ENCODE measurements at places on chromosomes 7 and 10. TPM values are rescaled to one million over a fixed set of nuclear protein-coding genes. Genes with fewer than 3 reads are reported as not detected.

Gene PPP1R17
- total RNA-seq: not detected

Gene EXOC4
- total RNA-seq: 76.7 TPM

Gene PTPN20
- total RNA-seq: not detected

Gene ITPRIP
- total RNA-seq: 16.3 TPM

Gene VGF
- not detected for total RNA-seq

Gene ABCB1
- 5.3 TPM for total RNA-seq

Gene DDX56
- 56.1 TPM for total RNA-seq

Gene PRPF18
- 27.5 TPM for total RNA-seq

Gene OPN1SW
- not detected for total RNA-seq

Gene MYOZ1
- total RNA-seq: not detected

Gene WNT16
- total RNA-seq: 0.81 TPM

Gene TRIM73
- 0.36 TPM for total RNA-seq

DNA sequence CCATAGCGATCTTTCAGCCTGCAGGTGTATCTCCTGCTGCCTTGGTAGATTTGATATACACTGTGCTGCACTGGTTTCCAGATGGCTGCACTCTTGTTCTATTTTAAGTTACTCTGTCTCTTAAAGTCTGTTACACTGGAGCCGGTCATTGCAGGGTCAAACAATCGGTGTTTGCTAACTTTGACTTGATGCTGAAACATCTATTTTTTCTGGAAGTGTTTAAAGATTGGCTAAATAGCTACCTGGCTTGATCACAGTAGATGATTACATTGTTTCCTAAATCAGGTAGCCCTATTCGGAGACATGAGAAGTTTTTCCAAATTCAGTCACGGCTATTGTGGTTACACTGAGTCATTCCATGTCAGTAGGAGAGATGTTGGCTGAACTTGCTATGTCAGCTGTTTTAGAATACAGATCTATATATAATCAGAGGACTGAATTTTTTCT, 574.8 kb downstream of the ETV1 start:
- H3K36me3 ChIP-seq: no peaks in the 10 kb centered on the region
- H3K4me1 ChIP-seq: no peaks in the 10 kb centered on the region
- no peak for DNase-seq
- H3K4me3 ChIP-seq: no peak overlapping the region
- no peak overlapping the region for H3K27ac ChIP-seq

GRCh38 chr7:12314199-12314598, 89.5 kb downstream of the VWDE start:
- H3K4me1 ChIP-seq: no peaks in the 10 kb centered on the region
- no peak overlapping the region for H3K27ac ChIP-seq
- no peak for DNase-seq

GRCh38 chr10:32340596-32341180, 6.3 kb downstream of the EPC1 start:
- no peak overlapping the region for H3K4me3 ChIP-seq
- no peak for DNase-seq
- H3K27me3 ChIP-seq: no peaks in the 10 kb centered on the region
- H3K36me3 ChIP-seq: peaks cover 8% of the 10 kb centered on the region

GRCh38 chr7:144390481-144390880, 13.0 kb downstream of the NOBOX start:
- peak; percentile 72 for DNase-seq
- no peak overlapping the region for H3K4me3 ChIP-seq
- no peaks in the 10 kb centered on the region for H3K36me3 ChIP-seq
- no peak overlapping the region for H3K27ac ChIP-seq
- H3K4me1 ChIP-seq: peaks cover 17% of the 10 kb centered on the region
- H3K27me3 ChIP-seq: no peaks in the 10 kb centered on the region

DNA sequence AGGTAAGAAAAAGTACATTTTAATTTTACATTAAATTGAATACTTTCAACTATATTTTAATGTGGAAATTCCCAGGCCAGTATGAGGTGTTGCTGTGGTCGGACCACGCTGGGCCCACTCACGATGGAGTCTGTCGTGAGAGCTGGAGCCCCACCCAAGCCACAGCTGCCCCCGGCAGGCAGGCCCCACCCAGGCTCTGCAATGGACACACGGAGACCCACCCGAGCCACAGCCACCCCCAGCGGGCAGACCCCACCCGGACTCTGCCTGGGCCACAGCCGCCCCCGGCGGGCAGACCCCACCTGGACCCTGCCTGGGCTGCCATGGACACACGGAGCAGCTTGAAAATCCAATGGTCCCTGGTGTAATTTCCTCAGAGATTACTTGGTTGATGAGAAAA, 141.3 kb downstream of the PTPRN2 start:
- H3K27ac ChIP-seq: no peak overlapping the region
- no peaks in the 10 kb centered on the region for H3K36me3 ChIP-seq
- H3K27me3 ChIP-seq: no peaks in the 10 kb centered on the region
- H3K4me1 ChIP-seq: no peaks in the 10 kb centered on the region
- H3K4me3 ChIP-seq: no peak overlapping the region

DNA sequence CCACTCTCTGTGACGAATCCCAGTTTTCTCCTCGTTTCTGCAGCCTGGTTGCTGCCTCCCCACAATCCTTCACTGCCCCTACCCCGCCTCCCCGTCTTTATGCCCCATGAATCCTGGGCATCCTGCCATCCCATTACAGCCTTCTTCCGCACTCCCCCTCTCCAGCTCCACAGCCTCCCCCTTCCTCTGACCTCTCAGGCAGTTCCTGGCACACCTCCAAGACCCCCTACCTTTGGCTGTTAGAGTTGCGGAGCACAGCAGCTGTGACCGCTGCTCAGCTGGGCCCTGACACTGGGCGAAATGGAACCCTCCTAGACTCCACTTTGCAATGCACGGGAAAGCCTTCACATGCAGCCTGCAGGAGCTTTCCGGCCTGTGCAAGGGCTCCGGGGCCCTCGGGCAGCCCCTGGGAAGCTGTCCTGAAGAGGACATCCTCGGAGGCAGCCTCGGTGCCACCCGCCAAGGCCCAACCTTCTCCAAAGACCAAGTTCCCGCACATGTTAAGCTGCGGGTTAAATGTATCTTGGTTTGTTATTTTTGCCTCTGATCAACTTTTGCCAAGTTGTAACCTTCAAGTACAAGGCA, 400.7 kb upstream of the MKI67 start:
- no peaks in the 10 kb centered on the region for H3K4me1 ChIP-seq
- DNase-seq: no peak
- no peaks in the 10 kb centered on the region for H3K27me3 ChIP-seq

DNA sequence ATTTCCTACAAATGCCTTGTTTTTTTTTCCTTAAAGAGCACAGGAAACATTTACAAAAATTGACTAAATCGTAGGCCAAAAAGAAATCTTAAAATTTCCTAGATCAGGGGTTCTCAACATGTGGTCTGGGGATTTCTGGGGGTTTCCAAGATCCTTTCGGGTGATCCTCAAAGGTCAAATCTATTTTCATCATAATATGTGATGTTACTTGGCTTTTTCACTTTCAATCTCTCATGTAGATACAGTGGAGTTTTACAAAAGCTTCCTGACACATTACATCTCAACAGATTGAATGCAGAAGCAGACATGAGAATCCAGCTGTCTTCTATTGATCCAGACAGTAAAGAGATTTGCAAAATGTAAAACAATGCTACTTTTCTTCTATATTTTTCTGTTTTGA, 497.3 kb downstream of the INHBA start:
- no peak for DNase-seq
- H3K27ac ChIP-seq: no peak overlapping the region
- no peaks in the 10 kb centered on the region for H3K36me3 ChIP-seq
- no peaks in the 10 kb centered on the region for H3K4me1 ChIP-seq

DNA sequence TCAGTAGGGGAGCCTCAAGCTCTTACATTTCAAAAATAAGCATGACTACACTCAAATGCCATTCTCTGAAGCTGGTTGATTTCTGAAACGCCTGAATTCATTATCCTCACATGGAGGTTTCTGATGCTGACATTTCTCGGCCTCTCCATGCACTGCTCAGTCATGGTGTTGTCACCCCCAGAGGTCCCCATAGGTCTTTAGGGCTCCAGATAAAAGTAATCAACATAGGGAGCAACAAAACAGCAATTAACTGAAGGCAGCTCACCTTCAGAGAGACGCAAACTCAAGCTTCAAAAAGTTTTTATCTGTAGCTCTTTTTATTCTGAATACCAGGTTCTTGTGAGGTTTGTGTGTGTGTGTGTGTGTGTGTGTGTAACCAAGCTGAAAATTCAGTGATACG, 223.2 kb upstream of the LRRN3 start:
- no peaks in the 10 kb centered on the region for H3K36me3 ChIP-seq
- H3K4me3 ChIP-seq: no peak overlapping the region
- H3K27me3 ChIP-seq: no peaks in the 10 kb centered on the region

- no peak overlapping the region for H3K4me3 ChIP-seq
- H3K36me3 ChIP-seq: no peaks in the 10 kb centered on the region
- H3K27me3 ChIP-seq: no peaks in the 10 kb centered on the region
- no peaks in the 10 kb centered on the region for H3K4me1 ChIP-seq
Observed at GRCh38 chr7:112752576-112752975, 37.6 kb downstream of the TMEM168 start.

DNA sequence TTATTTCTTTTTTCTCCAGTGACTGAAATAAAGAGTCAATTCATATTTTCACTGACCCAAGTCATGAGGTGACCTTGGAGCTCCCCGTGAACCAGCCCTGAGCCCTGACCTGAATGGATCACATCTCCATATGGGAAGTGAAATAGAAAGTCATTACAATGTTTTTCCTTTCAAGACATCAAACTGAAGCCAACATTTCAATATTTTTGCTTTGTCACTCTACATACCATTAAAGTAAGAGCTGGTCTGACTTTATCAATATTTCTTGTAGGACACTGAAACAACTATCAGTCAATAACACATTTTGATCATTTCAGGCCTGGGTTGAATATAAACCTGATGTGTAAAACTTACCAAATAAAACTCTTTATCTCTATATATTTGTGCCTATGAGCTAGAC, 249.8 kb upstream of the PHF14 start:
- no peak overlapping the region for H3K4me3 ChIP-seq
- no peaks in the 10 kb centered on the region for H3K4me1 ChIP-seq
- H3K36me3 ChIP-seq: no peaks in the 10 kb centered on the region
- DNase-seq: no peak
- no peaks in the 10 kb centered on the region for H3K27me3 ChIP-seq
- H3K27ac ChIP-seq: no peak overlapping the region

- H3K27me3 ChIP-seq: no peaks in the 10 kb centered on the region
- no peak overlapping the region for H3K27ac ChIP-seq
- no peak for DNase-seq
Observed at GRCh38 chr10:123042708-123043408, 34.1 kb downstream of the ACADSB start.

- no peak overlapping the region for H3K27ac ChIP-seq
- H3K36me3 ChIP-seq: no peaks in the 10 kb centered on the region
- H3K4me3 ChIP-seq: no peak overlapping the region
Observed at GRCh38 chr7:21300692-21301091, 127.2 kb upstream of the SP4 start.

DNA sequence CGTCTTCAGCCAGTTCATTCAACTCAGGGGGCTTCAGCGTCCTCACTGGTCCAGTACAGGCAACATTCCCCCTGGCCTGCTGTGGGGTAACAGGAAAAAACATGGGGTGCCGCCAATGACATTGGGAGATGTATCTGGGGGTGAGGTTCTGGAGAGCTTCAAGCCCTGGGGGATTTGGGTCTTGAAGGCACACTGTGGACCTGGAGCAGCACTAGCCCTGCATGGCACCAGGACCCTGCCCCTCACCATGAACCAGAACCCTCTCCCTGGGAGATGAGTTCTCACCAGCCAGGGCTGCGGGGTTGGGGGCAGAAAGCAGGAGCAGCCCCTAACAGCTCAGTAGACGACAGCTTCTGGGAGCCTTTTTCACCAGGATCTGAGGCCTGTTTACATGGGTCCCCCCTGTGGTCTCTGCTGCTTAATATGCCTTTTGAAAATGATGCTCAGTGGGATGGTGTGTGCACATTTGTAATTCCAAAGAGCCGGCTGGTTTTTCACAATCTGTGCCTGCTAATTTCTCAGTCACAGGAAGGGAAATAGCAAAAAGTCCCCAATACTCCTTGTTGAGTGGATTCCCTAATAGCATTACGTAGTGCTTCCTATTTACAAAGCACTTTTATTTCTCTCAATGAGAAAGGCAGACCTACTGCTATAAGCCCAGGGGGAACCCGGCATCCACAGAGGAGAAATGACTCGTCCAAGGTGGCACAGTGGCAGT, 509.5 kb downstream of the RPS24 start:
- peak overlapping the region; percentile 78 for H3K27ac ChIP-seq
- H3K4me1 ChIP-seq: peaks cover 55% of the 10 kb centered on the region
- DNase-seq: peak; percentile 62
- no peak overlapping the region for H3K4me3 ChIP-seq

DNA sequence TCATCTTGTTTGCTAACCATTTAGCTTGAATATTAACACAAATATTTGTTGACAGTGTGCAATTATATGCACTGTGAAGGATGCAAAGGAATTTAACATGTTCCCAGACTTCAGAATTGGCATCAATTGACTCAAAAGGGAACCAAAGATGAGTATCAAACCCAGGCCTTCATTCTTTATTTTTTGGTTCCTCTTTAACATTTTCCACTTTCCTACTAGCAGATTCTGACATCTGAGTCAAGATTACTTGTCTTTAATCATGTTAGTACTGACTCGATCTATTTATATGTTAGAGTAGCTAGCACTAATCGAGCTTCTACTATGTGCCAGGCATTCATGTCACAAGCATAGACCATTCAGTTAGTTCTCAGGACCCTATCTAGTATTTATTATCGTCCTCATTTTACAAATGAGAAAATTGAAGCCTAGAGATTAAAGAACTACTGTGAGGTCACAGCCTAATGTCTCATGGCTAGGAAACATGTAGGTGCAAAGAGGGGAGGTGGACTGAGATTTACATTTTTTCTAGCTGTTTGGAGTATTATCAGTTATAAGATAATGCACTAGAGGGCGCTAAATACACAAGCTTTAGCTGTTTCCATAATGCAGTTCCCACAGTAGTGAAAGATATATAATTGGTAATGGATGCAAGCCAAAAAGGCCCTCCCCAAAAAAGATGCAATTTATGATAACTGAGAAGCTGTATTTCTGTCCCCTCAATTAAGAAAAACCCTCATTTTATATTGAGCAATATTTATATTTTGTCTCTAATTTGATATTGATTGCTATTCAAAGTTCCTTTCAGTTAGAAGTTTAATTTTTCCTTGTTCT, 32.9 kb upstream of the KMT2E start:
- H3K27ac ChIP-seq: peak overlapping the region; percentile 95
- no peak for DNase-seq
- no peaks in the 10 kb centered on the region for H3K36me3 ChIP-seq
- H3K4me1 ChIP-seq: peaks cover 90% of the 10 kb centered on the region

- no peaks in the 10 kb centered on the region for H3K36me3 ChIP-seq
- no peak overlapping the region for H3K4me3 ChIP-seq
- H3K27me3 ChIP-seq: no peaks in the 10 kb centered on the region
- H3K27ac ChIP-seq: no peak overlapping the region
Observed at GRCh38 chr10:133055470-133055869, 32.3 kb upstream of the ADGRA1 start.

GRCh38 chr7:69736126-69736810, 138.0 kb downstream of the AUTS2 start:
- no peak for DNase-seq
- H3K27me3 ChIP-seq: no peaks in the 10 kb centered on the region
- H3K4me3 ChIP-seq: no peak overlapping the region
- no peaks in the 10 kb centered on the region for H3K36me3 ChIP-seq
- no peak overlapping the region for H3K27ac ChIP-seq

- no peak overlapping the region for H3K27ac ChIP-seq
- peaks cover 7% of the 10 kb centered on the region for H3K4me1 ChIP-seq
- no peaks in the 10 kb centered on the region for H3K27me3 ChIP-seq
- H3K4me3 ChIP-seq: no peak overlapping the region
- no peak for DNase-seq
- peaks cover 62% of the 10 kb centered on the region for H3K36me3 ChIP-seq
Observed at GRCh38 chr7:90413185-90413528, 9.9 kb downstream of the CLDN12 start.
